Fibroblast of skin of back (primary cell): ENCODE measurements at places on chromosomes 2 and 18.
A peak's percentile ranks its signal among the peaks of the same experiment; 100 is the strongest.

GRCh38 chr2:64754570-64754969 is 100.9 kb upstream of the SERTAD2 start:
- DNase-seq: no peak

DNA sequence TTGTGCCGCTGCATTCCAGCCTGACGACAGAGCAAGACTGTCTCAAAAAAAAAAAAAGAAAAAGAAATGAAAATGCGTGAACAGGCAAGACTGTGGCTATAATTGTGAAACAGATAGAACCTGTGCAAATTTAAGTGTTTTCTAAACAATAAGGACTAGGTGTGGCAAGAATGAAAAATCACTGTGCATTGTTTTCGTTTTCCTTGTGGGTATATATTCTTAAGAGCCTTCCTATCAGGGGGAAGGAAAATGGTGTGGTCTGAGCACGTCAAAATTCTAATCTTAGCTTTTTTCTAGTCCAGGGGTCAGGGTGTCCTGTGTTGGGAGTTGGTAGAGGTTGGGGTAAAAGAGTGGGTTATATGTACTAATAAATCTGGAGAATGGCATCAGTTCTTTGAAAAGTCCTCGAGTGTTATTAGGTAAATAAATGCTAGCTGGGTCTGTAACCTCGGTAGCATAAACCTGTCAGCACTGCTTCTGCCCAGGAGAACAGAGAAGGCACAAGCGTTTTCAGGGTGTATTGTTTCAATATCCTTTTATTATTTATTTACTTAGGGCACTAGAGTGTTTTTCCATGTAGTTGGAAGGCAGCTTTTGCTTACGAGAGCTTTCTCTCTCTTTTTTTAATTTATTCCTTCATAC is 11.6 kb downstream of the ATP6V1C2 start:
- DNase-seq: no peak

DNA sequence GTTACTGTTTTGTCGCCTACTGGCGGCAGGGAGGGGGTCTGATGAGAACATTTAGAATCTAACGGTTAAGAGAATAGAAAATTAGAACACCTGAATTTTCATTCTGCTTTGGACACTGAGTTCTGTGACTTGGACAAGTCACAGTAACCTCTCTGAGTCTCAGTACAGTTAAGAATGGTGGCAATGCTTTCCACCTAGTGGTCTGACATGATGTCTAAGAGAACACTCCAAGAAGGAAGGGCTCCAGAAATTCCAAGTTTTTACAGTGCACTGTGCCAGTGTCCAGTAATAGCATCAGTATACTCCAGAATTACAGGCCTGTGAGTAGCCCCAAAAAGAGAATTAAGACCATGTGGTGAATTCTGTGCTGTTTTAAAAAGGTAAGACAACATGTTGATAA is 174.1 kb upstream of the ZFP36L2 start:
- DNase-seq: no peak

- DNase-seq: peak; percentile 76
Measured at GRCh38 chr2:189297446-189297845, 117.9 kb upstream of the COL5A2 start.

GRCh38 chr2:105320651-105321215 is 8.8 kb downstream of the TGFBRAP1 start:
- DNase-seq: no peak

GRCh38 chr18:2002604-2003003 is 568.7 kb downstream of the METTL4 start:
- no peak for DNase-seq

DNA sequence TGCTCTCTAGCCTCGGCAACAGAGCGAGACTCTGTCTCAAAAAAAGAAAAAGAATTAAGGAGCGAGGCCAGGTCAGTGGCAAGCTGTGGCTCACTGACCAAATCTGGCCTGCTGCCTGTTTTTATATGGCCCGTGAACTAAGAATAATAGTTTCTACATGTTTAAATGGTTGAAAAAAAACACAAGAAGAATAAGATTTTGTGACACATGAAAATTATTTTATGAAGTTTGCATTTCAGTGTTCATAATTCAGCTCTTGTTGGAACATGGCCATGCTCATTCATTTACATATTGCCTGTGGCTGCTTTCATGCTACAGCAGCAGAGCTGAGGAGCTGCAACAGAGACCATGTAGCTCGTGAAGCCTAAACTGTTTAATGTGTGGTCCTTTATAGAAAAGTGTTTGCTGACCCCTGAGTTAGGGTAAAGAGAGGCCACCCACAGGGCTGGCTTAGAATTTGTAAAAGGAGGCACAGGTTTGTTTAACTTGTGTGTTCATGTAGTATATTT is 59.5 kb downstream of the MFSD6 start:
- DNase-seq: peak; percentile 33

- DNase-seq: no peak
Measured at GRCh38 chr2:162315938-162316337, 2.5 kb downstream of the IFIH1 start.

GRCh38 chr2:96530474-96531357 is 5.8 kb upstream of the ARID5A start:
- peak; percentile 30 for DNase-seq

DNA sequence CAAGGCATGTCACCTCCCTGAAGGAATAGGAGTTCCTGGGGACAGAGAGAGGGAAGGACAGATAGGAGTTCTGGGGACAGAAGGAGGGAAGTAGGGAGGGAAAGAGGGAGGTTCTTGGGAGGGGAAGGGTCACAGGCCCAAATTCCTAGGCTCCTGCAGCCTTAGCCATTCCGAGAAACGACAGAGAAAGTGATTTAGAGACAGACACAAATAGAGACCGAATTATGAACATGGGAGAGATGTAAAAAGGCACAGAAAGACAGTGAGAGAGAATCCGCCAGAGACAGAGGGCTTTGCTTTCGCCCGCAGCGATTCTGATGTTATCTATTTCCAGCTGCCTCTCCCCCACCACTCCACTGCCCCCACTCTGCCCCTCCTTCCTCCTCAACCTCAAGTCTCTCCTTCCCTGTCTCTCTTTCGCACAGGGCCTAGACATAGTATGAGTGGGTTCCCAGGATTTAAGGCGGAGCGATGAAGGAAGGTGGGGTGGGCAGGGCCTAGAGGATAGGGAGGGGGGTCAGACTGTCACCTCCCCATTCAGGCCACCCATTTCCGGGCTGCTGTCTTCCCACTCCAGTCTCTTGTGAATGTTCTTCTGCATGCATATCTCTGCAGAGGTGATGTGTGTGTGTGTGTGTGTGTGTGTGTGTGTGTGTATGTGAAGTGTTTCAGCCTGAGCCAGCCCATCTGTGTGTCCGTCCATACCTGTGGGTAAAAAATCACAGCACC is 3.3 kb upstream of the WNT6 start:
- DNase-seq: no peak

GRCh38 chr18:3251963-3252277 is 4.3 kb downstream of the MYL12A start:
- peak; percentile 86 for DNase-seq

DNA sequence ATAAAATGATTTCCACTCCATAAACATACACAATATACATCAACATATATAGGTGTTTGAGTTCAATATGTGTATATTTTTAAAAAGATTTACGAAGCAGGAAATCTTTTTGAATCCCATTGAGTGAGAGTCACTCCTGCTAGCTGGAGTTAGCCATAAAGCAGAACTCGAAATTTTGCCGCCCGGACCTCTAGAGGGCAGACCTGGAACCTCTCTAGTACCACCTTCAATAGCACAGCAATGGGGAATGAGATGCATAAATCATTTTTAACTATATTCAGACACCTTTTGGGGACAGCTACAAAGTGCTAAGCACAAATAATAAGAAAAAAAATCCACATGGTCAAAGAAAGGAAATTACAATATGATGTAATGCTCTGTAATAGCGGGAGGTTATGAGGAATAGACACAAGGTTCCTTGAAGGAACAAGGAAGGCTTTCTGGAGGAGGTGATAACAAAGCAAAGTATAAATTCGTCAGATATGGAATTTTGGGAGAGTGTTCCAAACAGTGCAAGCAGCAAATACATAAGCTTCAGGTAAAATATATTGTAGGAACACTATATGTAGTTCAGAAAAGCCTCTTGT is 533.4 kb downstream of the ERBB4 start:
- peak; percentile 50 for DNase-seq

- no peak for DNase-seq
Measured at GRCh38 chr2:165427686-165428085, 41.8 kb upstream of the CSRNP3 start.

- DNase-seq: no peak
Measured at GRCh38 chr18:10482985-10483949, 28.8 kb downstream of the APCDD1 start.

DNA sequence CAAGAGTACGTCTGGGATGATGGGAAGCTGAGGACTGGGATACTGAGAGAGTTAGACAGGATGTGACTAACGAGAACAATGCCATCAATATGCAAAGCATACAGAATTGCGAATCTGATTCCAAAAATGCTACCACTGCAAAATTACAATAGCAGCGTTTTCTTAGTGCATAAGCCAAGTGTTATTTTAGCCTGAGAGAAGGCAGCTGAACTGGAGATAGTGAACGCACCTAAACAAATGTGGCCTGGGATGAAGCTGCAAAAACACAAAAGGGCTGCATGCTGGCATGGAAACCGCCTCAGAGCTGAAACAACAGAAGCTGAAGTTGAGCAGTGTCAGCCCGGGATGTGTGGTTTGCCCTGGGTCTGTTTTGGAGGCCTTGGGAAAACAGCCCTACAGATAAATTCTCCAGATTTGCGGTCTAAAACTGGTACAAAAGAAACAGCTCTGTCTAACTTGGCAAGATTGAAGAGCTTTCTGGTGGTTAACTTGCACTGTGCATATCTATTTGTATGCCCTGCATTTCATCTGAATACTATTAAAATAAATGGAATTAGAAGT is 45.5 kb downstream of the LYPD6 start:
- DNase-seq: peak; percentile 56

- DNase-seq: no peak
Measured at GRCh38 chr2:11933854-11934253, 187.4 kb downstream of the LPIN1 start.

- no peak for DNase-seq
Measured at GRCh38 chr2:42924418-42924886, 132.1 kb upstream of the HAAO start.

DNA sequence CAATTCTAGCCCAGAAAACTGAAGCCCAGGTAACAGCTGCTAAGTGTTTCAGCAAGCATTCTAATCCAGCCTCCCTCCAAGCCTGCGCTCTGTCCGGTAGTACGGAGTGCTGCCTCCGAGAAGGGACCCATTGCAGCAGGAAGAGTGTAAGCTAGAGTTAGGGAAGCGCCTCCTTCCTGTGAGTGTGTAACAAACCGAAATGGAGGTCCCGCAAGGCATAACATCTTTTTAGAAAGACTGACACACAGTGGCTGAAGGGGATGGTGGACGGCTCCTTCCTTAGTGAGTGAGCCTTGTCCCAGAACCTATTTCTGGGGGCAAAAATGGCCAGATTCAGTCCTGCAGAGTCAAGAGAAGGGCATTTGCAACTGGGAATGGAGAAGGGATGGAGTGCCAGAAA is 12.2 kb downstream of the PKDCC start:
- no peak for DNase-seq

DNA sequence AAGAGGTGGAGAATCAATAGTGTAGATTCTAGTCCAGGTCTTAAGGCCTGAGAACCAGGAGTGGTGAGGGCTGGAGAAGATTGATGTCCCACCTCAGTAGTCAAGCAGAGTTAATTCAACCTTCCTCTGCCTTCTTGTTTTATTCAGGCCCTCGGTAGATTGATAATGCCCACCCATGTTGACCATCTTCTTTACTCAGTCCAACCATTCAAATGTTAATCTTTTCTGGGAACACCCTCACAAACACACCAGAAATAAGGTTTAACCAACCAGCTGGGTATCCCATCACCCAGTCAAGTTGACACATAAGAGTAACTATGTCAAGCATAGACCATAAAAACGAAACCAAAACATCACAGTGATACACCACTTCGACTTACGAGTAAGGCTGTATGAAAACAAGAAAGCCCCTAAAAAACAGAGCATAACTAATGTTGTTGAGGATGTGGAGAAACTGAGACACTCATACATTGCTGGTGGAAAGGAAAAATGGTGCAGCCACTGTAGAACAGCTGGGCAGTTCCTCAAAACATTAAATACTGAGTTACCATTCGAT is 57.5 kb downstream of the SLC35F5 start:
- DNase-seq: no peak

DNA sequence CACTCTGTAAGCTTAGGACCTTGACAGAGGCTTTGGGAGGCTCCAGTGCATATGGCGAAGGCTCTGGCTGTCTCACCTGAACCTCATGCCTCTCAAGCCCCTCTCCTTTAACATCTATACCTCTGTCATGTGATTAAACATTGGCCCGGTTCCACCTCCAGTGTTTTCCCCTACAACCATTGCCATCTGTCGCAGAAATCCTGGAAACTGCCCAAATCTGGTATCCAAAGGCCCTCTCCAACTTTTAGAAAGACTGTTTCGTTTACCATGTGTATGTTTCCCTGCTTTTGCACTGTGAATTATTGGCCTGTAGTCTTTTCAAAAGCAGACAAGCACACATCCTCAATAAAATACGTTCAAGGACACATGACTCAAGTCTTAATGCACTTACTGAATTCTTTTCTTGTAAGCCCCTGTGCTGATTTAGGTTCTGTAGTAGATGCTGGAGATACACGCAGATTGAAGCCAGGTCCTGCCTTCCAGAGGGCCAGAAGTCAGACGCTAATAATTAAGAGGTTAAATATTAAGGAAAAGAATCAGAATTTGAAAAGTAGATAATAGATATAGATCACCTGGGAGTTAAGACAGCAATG is 386.4 kb upstream of the SLC14A2 start:
- no peak for DNase-seq

DNA sequence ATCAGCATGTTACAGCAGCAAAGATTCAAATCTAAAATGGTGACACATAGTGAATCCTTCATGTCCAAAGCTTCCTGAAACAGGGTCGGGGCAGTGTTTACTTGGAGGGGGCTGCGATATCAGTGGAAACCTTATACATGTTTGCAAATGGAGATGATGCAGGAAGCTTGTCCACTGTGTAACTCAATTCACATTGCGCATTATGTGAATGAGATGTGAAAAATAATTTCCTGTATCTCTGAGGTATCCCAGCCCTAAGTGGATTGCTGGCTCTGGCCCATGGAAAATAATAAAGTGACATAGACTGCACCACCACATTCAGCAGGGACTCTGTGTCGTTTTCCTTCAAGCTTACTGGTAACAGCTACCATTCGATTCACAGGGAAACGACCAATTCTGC is 505.5 kb downstream of the GALR1 start:
- no peak for DNase-seq

DNA sequence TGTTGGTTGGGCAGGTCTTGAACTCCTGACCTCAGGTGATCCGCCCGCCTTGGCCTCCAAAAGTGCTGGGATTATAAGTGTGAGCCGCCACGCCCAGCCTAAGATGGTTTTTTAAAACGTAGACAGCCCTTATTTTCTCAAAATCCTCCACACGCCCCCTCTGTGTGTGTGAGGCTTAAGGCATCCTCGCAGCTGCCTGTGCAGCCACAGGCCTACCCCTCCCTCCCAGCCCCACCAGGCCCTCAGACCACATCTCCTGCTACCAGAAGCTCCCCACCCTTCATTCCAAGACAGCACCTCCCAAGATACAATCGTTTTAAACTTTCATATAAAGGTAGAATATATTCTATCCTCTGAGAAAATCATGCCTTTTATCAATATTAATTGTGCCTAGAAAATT is 4.8 kb downstream of the ANO7 start:
- no peak for DNase-seq
